ENCODE measurements at places on chromosomes 6 and 20.

DNA sequence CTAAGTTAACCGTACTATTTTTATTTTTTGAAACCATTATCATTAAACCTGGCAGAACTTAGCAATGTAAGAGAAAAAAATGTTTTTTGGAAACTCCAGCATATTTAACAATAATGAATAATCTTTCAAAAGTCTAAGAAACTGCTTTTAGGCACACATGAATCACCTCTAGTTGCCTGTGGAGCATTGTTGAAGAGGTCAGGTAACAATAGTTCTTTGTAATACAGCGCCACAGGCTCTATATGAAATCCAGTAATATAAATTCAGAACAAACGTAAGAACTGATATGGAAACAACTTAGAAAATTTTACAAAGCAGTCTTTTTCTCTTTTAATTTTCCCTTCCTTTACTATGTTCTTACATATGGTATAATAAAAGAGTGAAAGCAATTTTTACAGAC, 10.3 kb downstream of the LYRM4 start:
- no peak for DNase-seq

- no peak for DNase-seq
Observed at GRCh38 chr6:121499666-121500065, 64.2 kb downstream of the GJA1 start.

GRCh38 chr6:142712231-142712630, 232.7 kb downstream of the HIVEP2 start:
- DNase-seq, result no peak

DNA sequence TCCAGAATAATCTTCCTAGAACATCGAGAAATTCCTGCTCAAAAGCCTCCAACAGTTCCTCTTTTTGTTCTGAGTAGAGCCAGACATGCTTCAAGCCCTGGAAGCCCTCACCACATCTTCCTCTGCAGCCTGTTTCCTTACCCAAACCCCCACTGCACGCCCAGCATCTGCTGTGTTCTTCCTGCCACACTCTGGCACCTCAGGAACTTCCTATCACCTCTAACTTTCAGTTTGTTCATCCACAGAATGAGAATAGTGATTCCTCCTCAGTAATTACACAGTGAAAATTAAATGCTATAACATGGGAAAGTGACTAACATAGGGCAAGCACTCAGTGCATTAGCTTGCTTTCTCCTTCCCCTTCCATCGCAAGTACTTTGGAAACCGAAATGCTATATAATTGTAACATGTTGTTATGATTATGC, 26.3 kb downstream of the C6orf89 start:
- DNase-seq, result peak; percentile 41
